ENCODE measurements at places on chromosomes 11 and 22.

GRCh38 chr11:110069158-110069737, 23.9 kb upstream of the ZC3H12C start:
- DNase-seq, result no peak

- DNase-seq, result no peak
Measured at GRCh38 chr11:132803436-132803835, 728.9 kb downstream of the OPCML start.

GRCh38 chr11:112439614-112440013, 179.0 kb upstream of the PLET1 start:
- no peak for DNase-seq

- peak; percentile 41 for DNase-seq
Measured at GRCh38 chr11:20397281-20397680, 9.8 kb downstream of the PRMT3 start.

- no peak for DNase-seq
Measured at GRCh38 chr11:10751581-10751940, 515 bp downstream of the CTR9 start.

- no peak for DNase-seq
Measured at GRCh38 chr11:119680541-119681360, 48.2 kb downstream of the NECTIN1 start.
